ENCODE measurements at places on chromosomes 2 and 18. TPM values are rescaled to one million over a fixed set of nuclear protein-coding genes. Genes with fewer than 3 reads are reported as not detected.

The NAT8 gene
- not detected for total RNA-seq

The TMEM127 gene
- 35.4 TPM for total RNA-seq

- no peak overlapping the region for H3K4me3 ChIP-seq
- no peaks in the 10 kb centered on the region for H3K4me1 ChIP-seq
- no peak for DNase-seq
- no peaks in the 10 kb centered on the region for H3K27me3 ChIP-seq
Measured at GRCh38 chr18:41206341-41206830, 748.6 kb upstream of the PIK3C3 start.

GRCh38 chr18:39172695-39173421, 1607.3 kb upstream of the CELF4 start:
- H3K27ac ChIP-seq: no peak overlapping the region
- no peaks in the 10 kb centered on the region for H3K4me1 ChIP-seq
- H3K36me3 ChIP-seq: no peaks in the 10 kb centered on the region
- no peak overlapping the region for H3K4me3 ChIP-seq
- DNase-seq: no peak

- DNase-seq: no peak
- no peak overlapping the region for H3K27ac ChIP-seq
- H3K27me3 ChIP-seq: no peaks in the 10 kb centered on the region
- peaks cover 16% of the 10 kb centered on the region for H3K4me1 ChIP-seq
- no peaks in the 10 kb centered on the region for H3K36me3 ChIP-seq
- H3K4me3 ChIP-seq: no peak overlapping the region
Measured at GRCh38 chr2:232349946-232350635, 28.5 kb upstream of the ALPP start.

GRCh38 chr2:25207078-25207545, 38.7 kb upstream of the POMC start:
- H3K4me3 ChIP-seq: no peak overlapping the region
- no peak overlapping the region for H3K27ac ChIP-seq
- DNase-seq: no peak
- no peaks in the 10 kb centered on the region for H3K27me3 ChIP-seq
- no peaks in the 10 kb centered on the region for H3K4me1 ChIP-seq
- H3K36me3 ChIP-seq: no peaks in the 10 kb centered on the region
